Activated naive CD4-positive, alpha-beta T cell treated with anti-CD3 and anti-CD28 coated beads for 36 hours (primary cell): ENCODE measurements at places on chromosomes 2 and 18.

DNA sequence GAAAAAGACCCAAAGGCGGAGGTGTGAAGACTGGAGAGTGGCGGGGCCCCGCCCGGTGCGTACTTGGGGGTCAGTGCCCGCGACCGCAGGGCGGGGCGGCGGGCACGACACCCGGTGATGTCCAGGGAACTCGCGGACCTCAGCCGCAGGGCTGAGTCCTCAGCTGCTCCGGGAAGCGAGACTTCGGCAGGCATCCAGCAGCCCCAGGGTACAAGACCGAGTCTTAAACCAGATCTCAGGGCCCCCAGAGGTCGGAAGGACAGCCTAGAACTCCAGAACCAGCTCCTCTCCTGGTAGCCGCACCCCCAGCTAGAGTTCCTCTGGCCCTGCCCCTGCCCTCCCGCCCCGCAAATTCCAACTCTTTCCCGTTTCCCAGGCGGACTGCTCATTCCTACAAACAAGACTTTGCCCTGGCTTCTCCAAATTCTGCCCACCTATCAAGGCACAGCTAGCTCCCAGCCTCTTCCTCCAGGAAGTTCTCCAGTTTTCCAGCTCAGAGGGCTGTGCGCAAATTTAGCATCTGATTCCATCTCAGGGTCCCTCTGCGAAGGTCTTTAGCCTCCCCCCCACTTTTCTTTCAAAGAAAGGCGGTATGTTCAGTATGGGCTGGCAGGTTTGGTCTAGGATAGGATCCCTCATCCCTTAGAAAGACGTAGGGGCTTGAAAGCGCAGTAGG lies 26.0 kb upstream of the NOTO start:
- H3K27ac ChIP-seq = peak overlapping the region; percentile 60
- H3K4me1 ChIP-seq = peaks cover 24% of the 10 kb centered on the region
- peak overlapping the region; percentile 78 for H3K4me3 ChIP-seq
- no peaks in the 10 kb centered on the region for H3K36me3 ChIP-seq
- peak; percentile 34 for DNase-seq

- no peak overlapping the region for H3K27ac ChIP-seq
- peaks cover 8% of the 10 kb centered on the region for H3K36me3 ChIP-seq
- no peak for DNase-seq
Measured at GRCh38 chr18:49170145-49170544, 219.4 kb upstream of the SMAD7 start.

DNA sequence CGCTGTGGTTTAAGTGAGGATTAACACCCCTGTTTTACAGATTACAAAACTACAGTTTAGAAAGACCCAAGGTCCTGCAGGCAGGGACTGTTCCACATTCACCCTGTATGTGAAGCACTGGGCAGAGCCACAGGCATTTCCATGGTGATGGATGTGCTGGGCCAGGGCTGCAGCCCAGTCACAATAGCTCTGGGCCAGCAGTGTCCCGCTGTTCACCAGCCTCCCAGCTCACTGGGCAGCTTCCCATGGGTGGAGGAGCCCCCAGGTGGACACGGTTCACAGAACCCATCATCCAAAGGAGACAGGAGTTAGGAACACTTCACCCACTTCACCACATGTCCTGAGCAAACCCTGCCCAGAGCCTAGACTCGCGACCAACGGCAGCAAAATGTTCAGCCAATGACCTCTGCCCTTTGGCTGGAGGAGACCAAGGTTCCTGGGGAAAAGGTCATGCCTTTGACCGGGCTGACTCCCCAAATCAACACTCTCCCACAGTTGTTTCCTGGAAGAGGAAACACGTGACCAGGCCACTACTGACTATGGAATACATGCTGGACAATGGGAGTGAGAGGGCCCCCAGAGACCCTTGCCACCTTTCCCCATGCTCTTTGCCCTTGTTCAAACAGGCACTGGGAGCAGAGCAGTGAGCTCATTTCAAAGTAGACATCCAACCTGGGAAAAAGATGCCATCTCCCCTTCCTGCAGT lies 28.0 kb upstream of the SLC35F6 start:
- DNase-seq = no peak
- H3K4me1 ChIP-seq = no peaks in the 10 kb centered on the region
- no peak overlapping the region for H3K27ac ChIP-seq
- H3K27me3 ChIP-seq = no peaks in the 10 kb centered on the region
- H3K4me3 ChIP-seq = no peak overlapping the region
- no peaks in the 10 kb centered on the region for H3K36me3 ChIP-seq

GRCh38 chr2:162126111-162126519 lies 25.9 kb downstream of the GCG start:
- H3K27me3 ChIP-seq = no peaks in the 10 kb centered on the region
- peaks cover 3% of the 10 kb centered on the region for H3K4me1 ChIP-seq
- DNase-seq = no peak
- no peaks in the 10 kb centered on the region for H3K36me3 ChIP-seq
- H3K27ac ChIP-seq = no peak overlapping the region

DNA sequence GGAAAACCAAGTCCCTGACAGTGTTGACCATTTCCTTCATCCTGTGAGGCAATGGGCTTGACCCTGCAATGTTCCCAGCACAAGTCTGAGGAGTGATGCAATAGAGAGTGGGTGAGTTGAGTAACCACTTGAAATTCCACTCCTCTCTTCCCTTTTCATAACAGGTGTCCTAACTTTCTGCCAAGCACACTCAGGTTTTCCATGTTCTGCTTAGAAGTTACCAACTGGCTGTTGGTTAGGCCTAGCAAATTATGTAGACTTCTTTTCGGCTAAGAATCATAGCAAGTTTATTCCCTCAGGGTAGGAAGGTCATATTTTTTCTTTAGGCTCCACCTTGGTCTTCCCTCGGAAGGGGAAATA lies 11.5 kb downstream of the GNLY start:
- peaks cover 18% of the 10 kb centered on the region for H3K4me1 ChIP-seq
- no peak for DNase-seq
- peaks cover 6% of the 10 kb centered on the region for H3K27me3 ChIP-seq
- H3K36me3 ChIP-seq = no peaks in the 10 kb centered on the region
- no peak overlapping the region for H3K4me3 ChIP-seq
- H3K27ac ChIP-seq = no peak overlapping the region

DNA sequence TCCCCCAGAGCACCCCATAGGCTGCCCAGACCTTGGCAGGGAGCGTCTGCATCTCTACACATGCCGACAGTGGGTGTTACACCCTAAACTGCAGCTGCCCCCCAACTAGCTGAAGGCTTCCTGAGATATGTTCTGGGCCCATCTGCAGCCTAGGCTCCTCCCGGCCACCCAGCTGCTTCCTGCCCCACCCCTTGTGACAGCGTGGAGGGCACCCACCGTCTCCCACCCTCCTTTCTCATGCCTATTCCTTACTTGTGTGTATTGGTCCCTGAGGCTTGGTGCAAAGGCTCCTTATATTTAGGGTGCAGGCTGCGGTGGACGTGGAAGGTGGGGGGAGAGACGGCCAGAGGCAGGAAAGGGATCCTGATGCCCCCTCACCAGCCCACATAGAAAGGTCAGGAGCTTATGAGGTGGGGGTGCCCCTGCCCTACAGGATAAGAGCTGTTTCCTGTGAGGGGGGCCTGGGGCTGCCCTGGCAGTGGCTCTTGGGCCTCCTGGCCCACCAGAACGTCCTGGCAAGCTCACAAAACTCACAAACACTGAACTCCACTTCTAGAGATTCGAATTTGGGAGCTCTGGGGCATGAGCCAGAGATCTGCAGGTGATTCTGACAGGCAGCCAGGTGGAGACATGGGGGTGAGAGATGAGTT lies 7.3 kb upstream of the PROM2 start:
- no peak overlapping the region for H3K4me3 ChIP-seq
- H3K4me1 ChIP-seq = no peaks in the 10 kb centered on the region
- DNase-seq = no peak
